RPMI8226 (cell line): ENCODE measurements at places on chromosomes 6 and 20.
A peak's percentile ranks its signal among the peaks of the same experiment; 100 is the strongest.

DNA sequence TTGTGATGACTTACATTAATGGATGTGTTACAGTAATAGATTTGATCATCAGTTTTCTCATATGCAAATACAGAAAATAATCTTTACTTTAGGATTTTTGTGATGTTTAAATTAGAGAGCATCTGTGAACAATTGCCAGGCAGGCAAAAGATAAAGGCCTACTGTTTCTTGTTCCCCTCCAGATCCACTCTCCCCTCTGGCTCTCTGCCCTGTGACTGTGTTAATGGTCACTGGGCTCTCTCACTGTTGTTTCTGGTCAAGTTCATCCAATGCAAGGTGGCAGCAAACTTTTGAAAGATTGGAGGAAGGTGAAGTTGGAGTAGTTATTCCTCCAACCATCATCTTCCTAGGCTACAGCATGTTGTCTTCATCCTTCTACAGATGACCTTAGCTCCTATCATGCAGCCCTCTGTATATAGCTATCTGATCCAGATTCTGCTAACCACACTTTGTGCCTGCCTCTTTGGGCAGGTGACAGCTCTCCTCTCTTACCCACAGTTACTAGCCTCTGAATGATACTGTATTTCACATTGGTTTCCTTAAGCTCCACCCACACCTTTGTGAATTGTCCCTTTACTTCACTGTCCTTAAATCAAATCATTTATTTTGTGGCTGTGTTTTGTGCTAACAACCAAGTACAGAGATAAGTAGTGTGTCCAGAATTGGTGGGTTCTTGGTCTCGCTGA lies 48.9 kb upstream of the ARG1 start:
- DNase-seq, result no peak

GRCh38 chr6:11242711-11243110 lies 10.2 kb upstream of the NEDD9 start:
- DNase-seq, result no peak

GRCh38 chr20:3000852-3001523 lies 42.4 kb upstream of the GNRH2 start:
- peak; percentile 72 for DNase-seq

DNA sequence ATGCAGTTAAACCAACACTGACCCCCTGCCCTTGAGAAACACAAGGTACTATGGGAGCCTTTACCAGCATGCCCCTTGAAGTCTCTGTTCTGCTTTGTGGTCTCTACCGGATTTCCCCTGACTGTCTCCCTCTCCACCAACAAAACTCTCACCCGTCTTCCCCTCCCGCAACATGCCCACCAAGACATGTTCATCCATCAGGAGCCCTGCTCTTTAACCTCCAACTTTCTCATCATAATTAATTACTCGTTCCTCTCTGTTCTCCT lies 1.1 kb downstream of the ZNF165 start:
- DNase-seq, result peak; percentile 32
